Uterus (tissue), 4 donors: ENCODE measurements at places on chromosomes 1 and 21.
A peak's percentile ranks its signal among the peaks of the same experiment; 100 is the strongest.

DNA sequence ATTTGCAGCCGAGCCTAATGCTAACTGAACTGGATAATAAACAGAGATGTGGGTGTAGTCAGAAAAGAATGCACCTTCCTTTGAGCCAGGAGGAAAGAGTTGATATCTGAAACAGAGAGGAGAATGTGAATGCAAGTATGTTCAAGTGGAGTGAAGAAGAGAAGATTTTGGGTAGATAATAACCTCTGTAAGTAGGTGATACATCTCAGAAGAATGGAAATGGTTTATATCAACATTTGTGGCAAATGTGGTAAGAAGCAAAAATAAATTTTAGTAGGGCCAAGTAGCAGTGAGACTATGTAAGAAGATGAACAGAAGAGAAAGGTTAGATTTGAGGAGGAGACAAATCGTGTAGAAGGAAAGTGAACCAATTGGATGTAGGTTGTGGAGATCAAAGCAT lies 1.7 kb upstream of the DNTTIP2 start:
- DNase-seq, result no peak

DNA sequence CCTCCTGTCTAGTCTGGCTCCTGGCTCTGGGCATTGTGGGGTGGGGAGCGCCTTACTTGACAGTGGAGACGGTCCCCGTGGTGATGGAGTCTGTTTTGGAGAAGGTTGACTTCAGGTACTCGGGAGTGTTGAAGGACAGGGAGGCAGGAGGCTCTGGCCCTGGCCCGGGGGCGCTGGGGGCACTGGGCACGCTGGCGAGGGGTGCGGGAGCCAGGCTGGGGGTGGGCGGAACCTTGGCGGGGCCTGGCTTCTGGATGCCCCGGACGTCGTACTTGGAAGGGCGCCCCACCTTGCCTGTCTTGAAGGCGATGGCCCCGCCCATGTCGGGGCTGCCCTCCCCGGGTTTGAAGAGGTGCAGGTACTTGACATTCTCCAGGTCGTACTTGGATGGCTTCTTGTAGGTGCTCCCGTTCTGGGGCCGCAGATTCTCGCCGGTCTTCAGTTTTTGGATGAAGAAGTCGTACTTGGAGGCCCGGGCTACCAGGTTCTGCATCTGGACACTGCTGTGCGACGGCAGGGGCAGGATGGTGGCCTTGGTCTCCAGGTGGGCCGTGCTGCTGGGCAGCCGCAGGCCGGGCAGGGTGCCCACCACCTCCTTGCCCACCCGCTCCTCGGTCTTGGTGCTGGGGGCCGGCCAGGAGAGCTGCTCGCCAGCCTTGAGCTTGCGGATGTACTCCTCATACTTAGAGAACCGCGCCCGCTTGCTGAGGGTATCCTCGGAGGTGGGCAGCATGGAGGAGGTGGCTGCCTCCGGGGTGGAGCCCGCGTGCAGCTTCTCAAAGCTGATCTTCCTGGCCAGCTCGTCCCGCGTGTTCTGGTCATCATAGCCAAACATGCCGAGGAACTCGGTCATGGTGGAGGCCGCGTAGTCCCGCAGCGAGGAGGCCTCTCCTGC lies 136.6 kb downstream of the CASZ1 start:
- DNase-seq, result no peak

GRCh38 chr1:158035976-158036583 lies 42.6 kb downstream of the KIRREL1 start:
- DNase-seq, result peak; percentile 74

DNA sequence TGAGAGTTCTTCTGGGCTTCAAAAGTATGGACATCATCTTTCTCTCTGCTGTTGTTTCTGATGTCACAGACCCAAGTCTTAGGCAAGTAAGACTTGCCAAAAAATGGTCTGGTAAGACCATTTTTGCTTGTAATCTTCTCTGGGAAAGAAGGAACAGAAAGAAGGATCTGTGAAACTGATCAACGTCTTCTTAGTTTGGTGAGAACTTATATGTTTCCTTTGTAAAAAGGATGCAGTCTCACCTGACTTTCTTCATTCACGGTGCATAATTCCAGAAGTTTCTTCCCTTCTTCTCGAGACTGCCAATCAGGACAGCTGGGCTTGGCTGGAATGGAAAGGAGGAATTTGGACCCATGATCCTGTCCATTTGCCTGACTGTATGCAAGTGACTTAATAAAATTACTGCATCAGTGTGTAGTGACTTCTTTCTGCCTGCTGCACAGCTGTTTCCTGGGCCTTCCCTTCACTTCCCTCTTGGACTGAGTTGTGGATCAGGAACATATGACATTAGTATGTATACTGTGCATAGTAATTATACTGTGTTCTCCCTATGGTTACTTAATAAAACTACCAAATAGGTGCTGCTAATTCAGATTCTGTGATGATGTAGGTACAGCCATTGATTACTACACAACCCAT lies 7.6 kb upstream of the DENND1B start:
- no peak for DNase-seq

DNA sequence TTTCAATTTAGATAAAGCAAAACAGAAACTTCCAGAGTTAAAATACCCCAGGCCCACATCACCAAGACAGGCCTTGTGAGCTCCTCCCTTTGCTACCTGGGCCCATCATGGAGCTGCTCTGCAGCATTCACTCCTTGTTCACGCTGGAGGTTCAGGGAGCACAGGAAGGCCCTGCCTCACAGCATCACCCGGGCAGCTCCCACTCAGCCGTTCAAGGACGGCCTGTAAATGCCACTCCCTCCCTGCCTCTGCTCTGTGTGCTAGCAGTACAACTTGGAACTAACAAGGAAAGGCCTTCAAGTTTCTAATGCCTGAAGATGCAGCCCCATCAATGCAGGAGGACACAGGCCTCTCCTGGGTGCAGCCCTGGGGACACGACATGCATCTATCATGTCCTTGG lies 11.6 kb downstream of the ATP5PO start:
- DNase-seq, result no peak
